WTC11 (cell line): ENCODE measurements at places on chromosomes 5 and 9. TPM values are rescaled to one million over a fixed set of nuclear protein-coding genes. Genes with fewer than 3 reads are reported as not detected.
A peak's percentile ranks its signal among the peaks of the same experiment; 100 is the strongest.

DNA sequence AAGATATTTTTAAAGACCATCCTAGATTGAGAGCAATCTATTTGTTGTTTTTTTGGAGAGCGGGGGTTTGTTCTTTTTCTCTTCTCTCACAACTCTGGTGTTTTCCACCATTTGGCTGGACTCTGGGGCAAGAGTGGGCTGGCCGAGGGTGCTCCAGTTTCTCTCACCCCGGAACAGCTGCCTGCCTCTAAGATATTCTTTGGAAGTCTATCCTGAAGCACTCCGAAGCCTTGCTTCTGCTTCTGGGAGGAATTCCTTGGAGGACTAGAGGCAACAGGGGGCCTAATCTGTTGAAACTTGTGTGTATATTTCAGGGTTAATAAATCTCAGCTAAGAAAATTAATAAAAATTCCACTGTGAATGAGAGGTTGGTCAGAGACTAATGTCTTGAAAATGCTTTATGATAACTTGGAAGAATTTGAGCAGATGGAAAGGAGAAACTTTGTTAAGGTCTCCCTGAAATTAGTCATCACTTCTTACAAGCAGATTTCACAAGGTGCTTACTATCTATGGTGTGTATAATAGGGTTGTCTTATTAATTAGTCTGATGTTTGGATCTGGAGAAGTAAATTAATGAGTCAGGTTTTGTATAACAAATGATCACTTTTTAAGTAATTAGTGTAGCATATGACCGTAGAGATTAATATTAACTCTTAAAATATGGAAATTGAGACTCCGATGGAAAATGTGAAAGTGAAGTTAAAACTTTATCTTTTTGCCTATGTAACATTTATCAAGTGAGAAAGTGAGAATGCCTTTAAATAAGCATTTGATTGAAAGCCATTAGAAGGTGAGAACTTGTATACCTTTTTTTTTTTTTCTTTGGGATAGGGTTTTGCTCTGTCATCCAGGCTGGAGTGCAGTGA lies 4.0 kb downstream of the MAN2A1 start:
- no peak for DNase-seq

- no peak for DNase-seq
These were observed 11.5 kb downstream of the GPBP1 start for GRCh38 chr5:57185313-57185712.

DNA sequence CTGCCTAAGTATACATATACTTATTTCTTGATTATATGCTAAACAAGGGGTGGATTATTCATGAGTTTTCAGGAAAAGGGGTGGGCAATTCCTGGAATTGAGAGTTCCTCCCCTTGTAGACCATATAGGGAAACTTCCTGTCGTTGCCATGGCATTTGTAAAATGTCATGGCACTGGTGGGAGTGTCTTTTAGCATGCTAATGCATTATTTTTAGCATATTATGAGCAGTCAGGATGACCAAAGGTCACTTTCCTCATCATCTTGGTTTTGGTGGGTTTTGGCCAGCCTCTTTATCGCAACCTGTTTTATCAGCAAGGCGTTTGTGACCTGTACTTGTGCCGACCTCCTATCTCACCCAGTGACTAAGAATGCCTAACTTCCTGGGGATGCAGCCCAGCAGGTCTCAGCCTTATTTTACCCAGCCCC lies 80.9 kb downstream of the ALDH7A1 start:
- no peak for DNase-seq

- no peak for DNase-seq
These were observed 59.1 kb upstream of the IER5L start for GRCh38 chr9:129237164-129237611.

DNA sequence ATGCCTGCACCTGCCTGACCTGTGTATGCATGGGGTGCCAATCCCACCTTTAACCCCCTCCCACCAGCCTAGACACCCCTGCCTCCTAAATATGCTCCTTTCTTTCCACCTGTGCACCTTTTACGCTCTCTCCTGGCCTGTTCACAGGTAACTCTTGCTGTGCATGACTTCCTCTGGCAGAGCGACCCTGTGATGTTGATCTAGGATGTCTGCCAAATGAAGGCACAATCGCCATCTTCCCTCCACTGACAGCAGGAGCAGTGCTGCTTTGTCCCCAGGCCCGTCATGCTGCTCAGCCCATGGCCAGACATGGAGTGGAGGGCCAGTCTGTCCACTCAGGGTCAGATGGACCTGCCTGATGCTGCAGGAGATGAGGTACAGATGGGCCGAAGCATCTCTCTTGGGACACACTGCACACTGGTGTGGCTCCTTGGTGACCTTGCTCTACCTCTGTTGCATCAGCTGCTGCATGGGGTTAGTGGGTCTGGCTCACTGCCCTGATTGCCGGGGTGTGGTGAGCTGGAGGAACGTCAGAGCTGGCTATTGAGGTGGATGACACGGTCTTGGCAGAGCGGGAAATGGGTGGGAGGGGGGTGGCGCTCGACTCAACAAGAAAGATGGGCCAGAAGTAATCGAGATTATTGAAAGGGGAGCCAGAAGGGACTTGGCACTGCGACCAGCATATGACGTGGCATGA lies 101.7 kb upstream of the PITX1 start:
- DNase-seq, result no peak

DNA sequence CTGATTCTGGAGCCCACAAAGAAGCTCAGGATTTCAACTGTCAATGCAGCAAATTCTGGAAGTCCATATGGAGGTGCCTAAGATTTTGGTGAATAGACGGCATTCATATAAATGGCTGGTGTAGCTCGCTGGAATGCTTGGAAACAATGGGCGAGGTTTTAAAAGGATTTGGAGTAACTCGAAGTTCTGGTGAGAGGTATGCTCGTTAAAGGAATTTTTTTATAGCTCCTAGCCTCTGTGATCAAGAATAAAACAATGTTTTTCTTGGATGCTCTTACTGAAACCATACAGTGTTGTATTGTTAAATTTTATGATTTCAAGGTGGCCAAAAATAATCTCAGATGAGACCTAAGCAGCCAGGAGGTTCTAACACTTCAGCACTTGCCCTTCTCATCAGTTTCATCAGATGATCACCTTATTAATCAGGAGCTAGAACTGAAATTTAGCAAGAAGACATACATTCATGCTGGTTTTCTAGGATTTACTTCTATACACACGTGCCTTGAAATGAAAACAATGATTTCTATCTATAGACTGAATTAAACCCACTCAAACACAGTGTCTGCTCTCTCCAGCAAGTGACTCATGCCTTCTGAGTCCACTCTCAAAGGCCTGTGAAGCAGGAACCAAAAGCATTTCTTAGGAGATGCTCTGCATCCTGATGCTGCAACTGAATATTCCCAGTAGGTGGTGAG lies 79.2 kb downstream of the OTULIN start:
- no peak for DNase-seq

DNA sequence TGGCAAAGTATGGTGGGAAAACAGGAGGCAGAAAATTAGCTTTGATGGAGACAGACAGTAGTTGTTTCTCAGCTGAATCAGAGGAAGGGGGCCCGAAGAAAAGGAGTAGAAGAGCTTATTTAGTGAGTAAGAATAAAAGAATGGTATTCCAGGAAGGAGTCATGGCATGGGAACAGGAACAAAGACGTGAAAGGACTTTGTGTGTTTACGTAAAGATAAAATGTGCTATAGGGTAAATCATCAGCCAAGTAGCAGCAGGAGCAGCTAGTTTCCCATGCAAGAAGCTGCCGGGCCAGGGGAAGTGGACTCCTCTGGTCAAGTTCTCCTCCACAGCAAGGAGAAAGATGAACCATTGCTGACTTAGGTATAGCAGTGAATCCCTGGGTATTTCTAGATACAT lies 454.5 kb downstream of the HINT1 start:
- DNase-seq, result no peak

- DNase-seq, result no peak
These were observed 139.0 kb downstream of the ARHGEF28 start for GRCh38 chr5:73764996-73765395.

- DNase-seq, result no peak
These were observed 51.9 kb upstream of the IFNK start for GRCh38 chr9:27472195-27472594.

DNA sequence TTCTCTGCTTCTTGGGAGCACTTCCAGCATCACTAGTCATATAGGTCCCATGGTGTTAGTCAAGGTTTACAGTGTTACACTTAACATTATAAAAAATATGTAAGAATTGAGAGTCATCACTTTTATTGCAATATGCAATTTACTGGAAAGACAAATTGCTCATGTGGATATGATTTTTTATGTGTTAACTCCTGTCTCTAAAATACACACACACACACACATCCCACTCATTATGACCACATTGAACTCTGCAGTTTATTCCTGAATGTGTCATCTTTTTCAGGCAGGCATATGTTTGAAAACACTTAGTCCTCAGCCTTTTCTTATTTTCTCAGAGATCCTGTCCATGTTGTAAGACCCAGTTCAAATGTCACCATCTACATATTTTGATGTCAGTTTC lies 148.5 kb upstream of the MRPS30 start:
- DNase-seq, result no peak

GRCh38 chr5:100505984-100506670 lies 29.0 kb upstream of the FAM174A start:
- DNase-seq, result no peak

GRCh38 chr9:104278929-104279496 lies 184.9 kb downstream of the SMC2 start:
- no peak for DNase-seq

DNA sequence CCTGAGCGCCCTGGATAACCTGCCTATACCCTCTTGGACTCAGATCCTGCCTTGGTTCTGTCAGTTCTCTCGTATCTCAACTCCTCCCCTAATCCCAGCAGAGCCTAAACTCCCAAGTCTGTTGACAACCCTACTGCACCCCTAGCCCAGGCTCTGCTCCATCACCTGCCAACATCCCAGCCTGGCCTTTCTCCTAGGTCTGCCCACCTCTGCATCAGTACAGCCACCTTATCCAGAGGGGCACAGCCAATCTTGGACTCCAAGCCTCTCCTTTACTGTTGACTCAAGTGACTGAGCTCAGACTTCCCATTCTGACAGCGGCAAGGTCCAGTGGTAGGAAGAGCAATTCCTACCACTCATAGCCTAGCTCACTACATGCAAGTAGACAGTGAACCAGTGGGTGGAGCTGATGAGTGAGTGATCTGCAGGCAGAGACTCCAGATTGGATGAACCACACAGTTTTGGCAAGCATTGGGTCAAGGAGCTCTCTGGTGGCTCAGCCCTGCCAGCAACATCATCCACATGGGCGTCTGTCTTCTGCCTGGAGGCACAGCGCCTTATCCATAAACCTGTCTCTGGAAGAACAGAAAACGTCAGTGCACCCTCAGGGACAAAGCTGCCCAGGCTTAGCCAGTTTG lies 26.5 kb downstream of the TRMO start:
- DNase-seq, result peak; percentile 64

DNA sequence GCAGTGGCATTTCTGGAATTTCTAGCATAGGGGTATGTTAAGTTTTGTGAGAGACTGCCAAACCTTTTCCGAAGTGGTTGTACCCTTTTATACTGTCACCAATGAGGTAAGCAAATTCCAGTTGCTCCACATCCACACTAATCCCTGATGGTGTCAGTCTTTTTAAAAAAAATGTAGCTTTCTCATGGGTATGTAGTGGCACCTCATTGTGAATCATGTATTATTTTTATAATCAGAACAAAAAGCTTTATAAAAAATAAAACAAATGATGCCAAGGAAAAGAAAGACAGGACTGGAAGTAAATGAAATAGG lies 93.4 kb upstream of the CLINT1 start:
- no peak for DNase-seq

DNA sequence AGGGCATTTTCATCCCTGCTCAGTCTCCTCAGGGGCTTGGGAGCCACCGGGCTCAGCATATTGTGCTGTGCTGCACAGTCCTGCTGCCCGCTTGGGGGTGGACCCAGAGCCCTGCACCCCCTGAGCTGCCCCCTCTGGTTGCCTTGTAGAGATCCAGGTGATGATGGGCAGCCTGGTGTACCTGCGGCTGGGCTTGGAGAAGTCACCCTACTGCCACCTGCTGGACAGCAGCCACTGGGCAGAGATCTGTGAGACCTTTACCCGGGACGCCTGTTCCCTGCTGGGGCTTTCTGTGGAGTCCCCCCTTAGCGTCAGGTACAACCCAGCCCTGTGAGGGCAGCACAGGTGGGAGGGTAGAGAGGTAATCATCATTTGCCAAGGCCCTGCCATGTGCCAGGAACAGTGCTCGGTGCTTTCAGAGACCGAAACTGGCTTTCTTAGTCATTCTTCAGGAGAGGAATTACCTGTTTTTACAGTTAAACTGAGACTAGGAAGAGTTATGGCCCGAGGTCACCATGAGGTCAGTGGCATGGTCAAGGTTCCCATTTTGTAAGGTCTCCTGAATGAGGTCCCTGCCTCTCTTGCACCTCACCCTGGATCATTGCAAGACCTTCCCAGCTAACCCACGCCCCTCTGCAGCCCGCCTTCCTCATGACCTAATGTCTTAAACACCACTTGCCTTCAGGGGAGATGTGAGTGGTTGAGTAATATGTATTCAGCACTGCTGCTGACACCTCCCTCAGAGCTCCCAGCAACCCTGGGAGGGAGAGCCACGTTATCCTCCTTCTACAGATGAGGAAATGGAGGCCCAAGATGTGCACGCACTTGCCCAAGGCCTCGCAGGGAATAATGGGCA lies 7.5 kb downstream of the NHP2 start:
- peak; percentile 92 for DNase-seq

- DNase-seq, result no peak
These were observed 263.8 kb downstream of the SYK start for GRCh38 chr9:91065231-91066041.

DNA sequence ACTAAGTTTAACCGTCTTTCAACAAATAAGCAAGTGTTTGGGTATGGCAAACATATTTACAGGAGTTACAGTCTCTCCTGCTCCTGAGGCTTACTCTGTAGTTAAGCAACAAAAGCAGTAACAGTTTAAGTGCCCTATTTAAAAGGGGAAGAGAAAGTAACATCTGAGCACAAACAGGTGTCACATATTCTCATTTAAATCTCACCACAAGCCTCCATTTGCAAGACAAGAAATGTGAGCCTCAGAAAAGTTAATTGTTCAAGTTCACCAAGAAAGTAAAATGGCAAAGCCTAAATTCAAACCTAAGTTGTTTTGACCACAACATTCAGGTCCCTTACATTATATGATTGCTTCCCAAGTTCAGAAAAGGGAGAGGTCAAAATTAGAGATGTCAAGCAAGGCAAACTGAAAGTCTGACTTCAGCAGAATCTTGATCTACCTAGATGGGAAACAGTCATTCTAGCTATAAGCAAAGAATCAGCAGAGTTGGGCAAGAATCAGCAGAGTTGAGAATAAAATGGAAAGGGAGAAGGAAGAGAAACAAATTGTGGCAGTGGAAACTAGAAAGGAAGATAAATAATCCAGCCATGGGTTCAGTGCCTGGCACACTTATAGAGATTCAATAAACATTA lies 93.4 kb downstream of the STRBP start:
- no peak for DNase-seq

Gene STC2
- 38.5 to 57.0 TPM (median 38.5 TPM) in 3 replicates for total RNA-seq

Gene PDE6A
- not detected in 3 replicates for total RNA-seq

Gene TLX3
- 0.11 to 0.16 TPM in 2 of 3 replicates, not detected in the other for total RNA-seq

Gene MRPL36
- total RNA-seq, result 52.8 to 61.2 TPM (median 55.9 TPM) in 3 replicates

Gene SLC46A2
- 0.07 TPM in 1 of 3 replicates, not detected in the others for total RNA-seq

Gene PCDHB5
- total RNA-seq, result 6.8 to 12.5 TPM (median 8.5 TPM) in 3 replicates

Gene PPP3R2
- total RNA-seq, result not detected in 3 replicates

Gene AGXT2
- total RNA-seq, result not detected in 3 replicates

Gene SOWAHA
- 0.11 to 0.25 TPM (median 0.16 TPM) in 3 replicates for total RNA-seq

Gene GPR151
- not detected in 3 replicates for total RNA-seq
